ENCODE measurements at places on chromosomes 4 and X. TPM values are rescaled to one million over a fixed set of nuclear protein-coding genes. Genes with fewer than 3 reads are reported as not detected.

The RRH gene
- total RNA-seq, result 0.23 TPM

The RBM46 gene
- total RNA-seq, result 1.3 TPM

The LRIT3 gene
- total RNA-seq, result 0.23 TPM

- no peak for DNase-seq
Observed at GRCh38 chrX:110082161-110082560, 79.2 kb downstream of the TMEM164 start.

DNA sequence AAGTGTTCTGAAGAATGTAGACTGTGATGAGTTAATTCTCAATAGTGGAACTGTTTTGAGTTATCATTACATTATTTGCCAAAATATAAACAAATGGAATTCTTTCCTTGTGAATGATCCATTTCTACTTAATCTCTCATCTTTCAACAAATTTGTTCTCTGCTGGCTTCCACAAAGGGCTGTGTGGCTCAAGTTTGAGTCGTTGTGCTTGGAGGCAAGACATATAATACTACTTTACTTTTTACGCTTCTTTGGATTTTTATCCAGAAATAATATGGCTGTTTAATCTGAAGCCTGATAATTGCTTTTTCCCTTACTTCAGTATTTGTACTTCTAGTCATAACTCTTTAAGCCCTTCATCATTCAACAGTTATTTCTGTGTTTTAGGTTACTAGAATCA is 169.5 kb downstream of the ARHGAP10 start:
- no peak for DNase-seq

DNA sequence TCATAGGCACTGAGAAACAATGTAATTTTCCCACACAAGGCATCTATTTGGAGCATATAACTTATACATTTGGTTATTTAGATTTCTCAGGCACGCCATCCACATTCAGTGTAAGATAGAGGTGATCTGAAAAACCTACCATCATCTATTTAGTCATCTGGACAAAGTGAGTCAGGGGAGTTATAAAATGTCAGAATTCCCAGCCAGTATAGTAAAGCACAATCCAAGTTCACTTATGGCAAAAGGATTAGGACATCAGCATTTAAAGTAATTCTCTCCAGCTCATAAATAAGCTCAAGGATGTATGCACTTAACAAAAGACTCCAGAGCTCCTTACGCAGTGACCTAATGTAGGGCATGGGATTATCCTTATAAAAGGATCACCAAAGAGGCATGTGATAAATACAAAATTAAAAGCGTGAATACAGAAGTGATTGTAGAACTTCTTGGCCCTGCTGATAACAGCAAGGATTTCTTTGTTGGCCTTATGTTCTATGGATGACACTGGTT is 65.3 kb upstream of the DCLK2 start:
- DNase-seq, result no peak

- DNase-seq, result no peak
Observed at GRCh38 chrX:39969099-39969818, 128.5 kb downstream of the BCOR start.

GRCh38 chr4:77538144-77538543 is 67.5 kb upstream of the CXCL13 start:
- DNase-seq, result no peak

DNA sequence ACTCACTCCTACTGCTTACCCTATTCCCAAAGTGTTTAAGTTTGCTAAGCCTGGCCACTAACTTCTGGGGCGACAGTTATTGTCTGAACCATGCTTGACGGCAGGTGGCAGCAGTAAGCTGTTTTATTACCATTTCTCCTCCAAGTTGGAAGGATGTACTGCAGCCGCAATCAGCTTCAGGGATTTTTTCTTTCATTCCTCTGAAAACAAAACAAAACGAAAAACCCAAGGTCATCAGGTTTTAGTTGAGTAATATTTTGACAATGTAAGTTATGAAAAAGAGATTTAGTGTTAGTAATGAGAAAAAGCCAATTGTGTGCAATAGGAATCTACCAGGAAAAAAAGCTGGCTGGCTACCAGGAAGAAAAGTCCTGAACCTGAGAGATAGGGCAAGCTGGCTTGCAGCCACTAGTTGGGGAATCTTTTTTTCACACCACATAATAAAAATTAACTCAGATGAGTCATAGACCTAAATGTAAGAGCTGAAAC is 13.2 kb upstream of the RAB9B start:
- DNase-seq, result peak; percentile 68

DNA sequence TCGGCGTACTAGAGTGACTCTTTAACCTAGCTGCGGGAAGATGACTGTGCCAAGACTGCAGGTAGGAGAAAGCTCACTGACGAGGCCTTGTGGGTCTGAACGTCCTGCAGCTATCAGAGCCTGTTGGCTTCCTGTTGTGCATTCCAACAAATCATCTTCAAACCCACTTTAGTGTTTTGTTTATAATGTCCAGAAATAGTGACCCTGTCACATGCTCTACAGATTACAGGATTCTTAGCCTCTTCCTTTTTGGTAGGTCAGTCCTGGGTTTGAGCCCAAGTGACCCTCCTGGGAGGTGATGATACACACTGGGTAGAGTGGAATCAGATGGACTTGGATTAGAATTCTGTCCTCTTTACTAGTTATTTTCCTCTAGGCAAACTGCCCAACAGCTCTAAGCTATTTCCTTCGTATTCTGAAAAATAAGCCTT is 33.2 kb downstream of the HTT start:
- DNase-seq, result no peak

DNA sequence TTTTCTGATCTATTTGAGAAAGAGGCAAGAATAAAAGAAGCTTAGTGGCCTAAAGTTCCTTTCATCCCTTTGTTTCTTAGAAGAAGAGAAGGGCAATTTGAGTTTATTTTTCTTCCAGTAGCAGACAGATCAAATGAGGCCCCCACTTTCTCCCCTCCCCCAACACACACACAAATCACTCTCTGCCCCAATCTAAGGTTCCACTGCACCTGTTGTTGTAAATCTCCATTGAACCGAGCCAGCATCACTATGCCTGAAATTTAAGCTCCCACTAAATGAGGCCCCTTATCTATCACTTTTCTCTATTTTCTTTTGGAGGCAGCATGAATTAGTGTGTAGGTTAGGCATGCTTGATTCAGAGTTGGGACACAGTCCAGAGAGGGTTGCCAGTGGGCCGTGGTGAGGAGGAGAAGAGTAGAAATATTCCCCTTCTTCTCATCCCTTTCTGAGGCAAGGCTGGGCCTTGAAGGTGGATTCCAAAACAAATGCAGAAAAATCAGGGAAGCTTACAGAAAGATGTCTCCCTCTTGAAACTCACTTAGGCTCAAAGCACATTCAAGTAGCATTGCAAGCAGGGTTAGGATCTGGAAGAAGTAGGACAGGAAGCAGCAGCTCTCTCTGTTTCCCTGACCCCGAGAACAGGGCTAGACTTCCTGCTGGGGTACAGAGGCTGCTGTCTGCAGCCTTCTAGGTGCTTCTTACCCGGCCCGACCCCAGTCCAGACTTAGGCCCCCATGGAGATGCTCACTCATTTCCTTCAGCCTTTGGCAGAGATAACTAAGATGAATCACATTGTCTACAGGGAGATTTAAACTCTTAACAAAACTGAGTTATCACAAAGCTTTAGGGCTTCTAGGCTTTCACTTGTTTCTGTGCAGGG is 70.7 kb downstream of the RASL11B start:
- no peak for DNase-seq

DNA sequence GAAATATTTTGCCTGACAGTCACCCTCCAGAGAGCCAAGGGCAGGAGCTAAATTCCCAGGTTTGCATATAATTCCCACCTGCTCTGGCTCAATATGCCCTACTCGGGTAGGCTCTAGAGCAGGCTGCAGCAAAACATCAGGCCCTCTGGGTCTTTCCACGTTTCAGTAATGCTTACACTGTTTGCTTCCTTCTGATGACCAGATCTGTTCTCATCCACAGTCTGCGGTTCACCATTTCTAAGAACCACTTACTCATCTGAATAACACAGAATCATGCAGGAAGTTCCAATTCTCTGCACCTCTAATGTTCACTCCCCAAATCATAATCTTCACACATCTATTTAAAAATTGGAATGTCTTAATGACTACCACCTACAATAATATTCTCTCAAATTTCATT is 141.4 kb downstream of the PPP3CA start:
- DNase-seq, result no peak

- DNase-seq, result no peak
Observed at GRCh38 chr4:149426461-149426860, 389.2 kb downstream of the IQCM start.

DNA sequence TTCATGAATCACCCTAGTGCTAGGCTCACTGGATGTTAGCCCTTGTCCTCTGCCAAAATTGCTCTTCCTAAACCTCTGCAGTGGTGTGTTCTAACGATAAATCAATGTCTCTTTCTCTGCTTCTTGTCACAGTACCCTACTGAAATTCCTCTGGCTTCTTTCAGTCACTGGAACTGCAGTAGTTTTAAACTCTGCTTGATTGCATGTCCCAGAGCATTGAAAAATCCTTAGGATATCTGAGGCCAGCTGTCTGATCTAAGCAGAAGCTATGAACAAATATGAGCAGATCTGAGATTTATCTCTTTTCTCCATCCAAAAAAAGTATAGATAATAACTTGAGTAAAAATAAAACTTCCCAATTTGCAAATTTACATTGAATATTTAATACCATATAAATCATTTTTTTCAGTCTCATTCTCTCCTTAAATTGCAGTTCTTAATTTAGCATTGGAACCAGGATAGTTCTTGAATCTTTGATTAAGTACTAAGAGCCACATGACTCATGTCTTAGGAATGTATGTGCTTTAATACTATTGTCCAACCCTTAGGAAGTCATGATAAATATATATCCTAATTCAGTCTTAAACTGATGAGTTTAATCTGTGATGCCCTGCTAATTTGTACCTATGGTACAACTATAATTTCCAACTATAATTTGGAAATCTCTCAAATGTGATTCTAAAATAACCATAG is 169.7 kb downstream of the PDHA2 start:
- DNase-seq, result no peak

- DNase-seq, result no peak
Observed at GRCh38 chrX:40030205-40030604, 67.6 kb downstream of the BCOR start.

GRCh38 chrX:130606425-130606824 is 204.6 kb downstream of the RBMX2 start:
- DNase-seq, result no peak

DNA sequence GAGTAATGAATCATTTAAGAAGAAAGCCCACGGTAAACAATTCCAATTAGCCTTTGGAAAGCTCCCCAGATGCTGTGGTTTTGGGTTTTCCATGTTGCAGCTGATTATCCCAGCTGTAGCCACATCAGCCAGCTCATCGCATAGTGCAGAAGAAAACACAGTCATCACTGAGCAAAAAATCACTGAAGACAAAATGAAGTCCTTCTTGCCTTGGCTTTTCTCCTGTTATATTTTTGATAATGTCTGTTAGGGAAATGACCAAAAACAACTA is 193.0 kb upstream of the C1QTNF7 start:
- no peak for DNase-seq

DNA sequence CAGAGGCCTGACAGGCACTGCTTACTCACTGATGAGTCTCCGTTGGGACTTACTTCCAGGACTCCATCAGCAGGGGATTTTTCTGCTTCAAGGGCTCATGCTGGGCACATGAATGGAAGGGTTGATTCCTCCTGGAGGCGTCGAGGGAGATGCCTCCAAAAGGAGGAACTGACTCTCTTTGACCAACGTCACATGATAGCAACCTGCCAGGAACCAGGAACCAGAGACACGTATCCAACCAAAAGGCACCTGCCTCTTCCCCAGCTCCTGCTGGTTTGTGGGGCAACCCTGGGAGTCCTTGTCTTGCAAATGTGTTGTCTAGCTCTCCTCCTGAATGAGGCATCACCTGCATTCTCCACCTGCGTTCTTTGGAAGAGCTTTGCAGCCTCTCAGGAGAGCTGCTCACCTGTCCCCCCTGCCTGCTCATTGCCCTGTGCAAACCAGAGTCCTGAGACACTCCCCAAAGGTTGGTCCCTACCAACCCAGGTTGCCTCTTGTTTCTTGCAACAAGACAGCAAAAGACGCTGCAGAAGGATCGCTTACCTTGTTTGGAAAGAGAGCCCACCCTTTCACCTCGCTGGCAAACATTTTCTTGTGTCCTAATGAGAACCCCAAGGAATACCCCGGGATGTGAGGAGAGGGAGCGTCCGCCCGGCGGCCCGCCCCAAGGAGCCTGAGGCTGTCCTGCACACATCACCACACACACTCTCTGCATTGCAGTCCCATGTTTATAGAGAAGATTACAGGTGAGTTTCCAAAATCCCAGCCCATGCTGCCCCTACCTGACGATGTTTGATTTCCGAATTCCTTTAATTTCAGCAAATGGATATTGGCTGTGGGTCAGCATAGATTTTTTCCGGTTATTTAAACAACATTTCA is 30.5 kb upstream of the SHOX start:
- no peak for DNase-seq

GRCh38 chrX:3815896-3816664 is 102.6 kb upstream of the PRKX start:
- DNase-seq, result peak; percentile 52
